Stimulated activated CD4-positive, alpha-beta T cell treated with anti-CD3 and anti-CD28 coated beads, Interleukin-12 subunit alpha, Interleukin-12 subunit beta, amount 100 ng/mL, for 48 hours (primary cell): ENCODE measurements at places on chromosomes 16 and 17.

- no peak for DNase-seq
Measured at GRCh38 chr17:40646791-40647623, 611 bp downstream of the SMARCE1 start.

GRCh38 chr17:50690887-50691549, 16.7 kb downstream of the ANKRD40 start:
- no peak for DNase-seq

GRCh38 chr16:86569701-86570447, 3.2 kb downstream of the FOXC2 start:
- DNase-seq: no peak

DNA sequence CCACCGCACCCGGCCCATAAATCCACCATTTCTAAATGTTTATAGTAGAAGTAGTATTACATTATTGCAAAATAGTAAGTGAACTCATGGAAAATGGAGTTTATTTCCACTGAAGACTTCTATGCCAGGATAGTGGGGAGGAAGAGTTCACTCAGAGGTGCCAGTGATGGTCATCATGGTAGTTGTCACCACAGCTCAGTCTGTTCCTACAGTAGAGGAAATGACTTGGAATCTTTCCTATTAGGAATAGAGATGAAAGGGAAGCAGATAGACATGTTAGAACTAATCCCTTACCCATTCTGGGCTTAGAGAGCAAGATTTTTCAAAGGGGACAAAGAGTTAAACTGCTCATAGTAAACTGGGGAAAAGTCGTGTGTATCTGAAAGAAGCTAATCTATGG, 20.1 kb downstream of the MRPL45 start:
- no peak for DNase-seq

- peak; percentile 47 for DNase-seq
Measured at GRCh38 chr16:1772362-1772907, at the start of gene EME2. Gene EME2 (plus strand): TSS chr16:1772810. CDS start chr16:1773228, 418 bp downstream.

DNA sequence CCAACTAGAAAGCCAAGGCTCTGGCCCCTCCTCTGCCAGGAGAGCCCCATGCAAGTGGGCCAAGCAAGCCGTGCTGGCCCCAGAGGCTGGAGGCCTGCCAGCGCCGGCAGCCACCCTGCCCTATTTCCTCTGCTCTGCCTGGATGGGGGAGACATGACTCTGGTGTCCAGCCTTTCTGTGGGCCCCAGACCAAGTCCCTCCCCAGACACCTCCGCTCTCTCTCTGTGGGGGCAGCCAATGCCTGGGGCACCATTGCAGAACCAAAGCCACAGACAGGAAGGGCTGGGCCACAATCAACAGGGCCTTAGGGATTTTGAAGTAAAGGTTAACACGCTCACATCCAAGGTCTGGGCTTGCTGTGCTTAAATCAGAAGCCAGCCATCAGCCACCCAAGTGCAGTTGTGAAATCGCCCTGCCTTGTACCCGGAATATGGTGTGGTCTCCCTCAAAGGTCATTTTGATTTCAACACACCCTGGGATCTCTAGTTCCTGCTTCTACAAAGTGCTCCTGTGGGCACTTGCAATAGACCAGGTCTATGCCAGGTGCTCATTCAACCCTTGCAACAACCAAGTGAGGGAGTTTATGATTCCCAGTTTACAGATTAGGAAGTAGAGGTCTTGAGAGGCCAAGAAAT, 63.5 kb upstream of the TEX2 start:
- no peak for DNase-seq

- no peak for DNase-seq
Measured at GRCh38 chr17:30808785-30809286, 15.7 kb downstream of the CRLF3 start.

GRCh38 chr17:61394630-61395408, 4.8 kb upstream of the TBX2 start:
- DNase-seq: no peak

GRCh38 chr16:31438414-31438813, 4.2 kb downstream of the ZNF843 start:
- DNase-seq: no peak

- no peak for DNase-seq
Measured at GRCh38 chr16:20938426-20938825, 37.9 kb downstream of the LYRM1 start.

DNA sequence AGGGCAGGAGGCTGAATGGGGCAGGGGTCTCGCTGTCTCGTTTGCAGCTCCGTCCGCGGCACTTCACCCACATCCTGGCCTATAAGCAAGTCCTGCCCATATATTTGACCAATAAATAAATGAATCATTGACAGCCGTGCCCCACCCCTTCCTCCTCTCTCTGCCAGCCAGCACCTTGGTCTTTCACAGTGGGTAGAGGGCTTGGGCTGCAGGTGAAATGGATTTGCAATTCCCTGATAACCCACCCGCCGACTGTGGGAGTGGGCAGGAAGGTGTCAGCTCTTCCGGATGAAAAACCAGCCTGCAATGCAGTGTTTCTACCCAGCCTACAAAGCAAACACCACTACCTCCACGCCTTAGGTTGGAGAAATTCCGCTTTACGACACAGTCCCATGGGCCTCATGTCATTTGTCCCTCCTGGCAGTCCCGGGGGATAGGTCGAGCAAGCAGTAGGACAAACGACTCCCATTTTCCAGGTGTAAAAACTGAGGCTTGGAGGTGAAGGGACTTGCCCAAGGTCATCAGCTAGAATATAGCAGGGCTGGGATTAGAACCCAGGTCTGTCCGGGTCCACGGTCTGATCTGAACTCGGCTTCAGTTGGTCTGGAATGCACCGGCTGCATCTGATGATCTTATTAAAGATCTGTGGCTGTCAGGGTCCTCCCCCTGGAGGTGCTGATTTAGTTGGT, 79.0 kb downstream of the ABCC1 start:
- no peak for DNase-seq

GRCh38 chr17:34764716-34765115, 185.3 kb downstream of the TMEM132E start:
- no peak for DNase-seq

DNA sequence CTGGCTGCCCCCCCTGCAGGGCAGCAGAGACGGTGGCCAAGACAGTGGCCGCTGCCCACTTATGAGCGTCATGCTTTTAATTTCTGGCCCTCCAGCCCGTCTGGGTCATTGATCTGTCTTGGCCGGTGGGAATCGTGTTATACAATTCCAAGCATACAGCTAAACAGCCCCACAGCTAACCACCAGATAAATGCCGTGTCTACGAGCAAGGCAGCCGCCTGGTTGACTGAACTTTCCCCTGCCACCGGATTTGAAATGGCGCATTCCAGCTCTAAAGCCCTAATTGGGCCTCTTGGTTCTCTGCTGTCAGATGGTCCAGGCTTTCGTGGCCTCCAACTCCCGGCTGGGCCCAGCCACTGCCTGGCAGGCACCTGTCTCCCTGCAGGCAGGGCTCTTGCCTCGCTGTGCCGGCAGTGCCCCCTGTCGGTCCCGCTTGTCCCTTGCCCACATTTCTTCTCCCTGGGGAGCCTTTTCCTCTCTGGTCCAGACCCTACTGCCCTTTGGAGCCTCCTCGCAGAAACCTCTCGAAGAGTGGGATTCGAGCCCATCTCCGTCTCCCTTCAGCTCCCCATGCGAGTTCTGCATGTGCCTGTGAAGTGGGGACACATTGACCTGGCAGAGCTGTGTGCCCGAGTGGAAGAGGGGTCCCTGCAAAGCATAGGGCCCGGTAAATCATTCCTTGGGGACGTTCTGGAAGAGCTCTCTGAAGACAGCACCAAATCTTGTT, 1.8 kb upstream of the RBFOX3 start:
- DNase-seq: peak; percentile 34

GRCh38 chr16:86261379-86261778, 248.9 kb upstream of the FOXF1 start:
- no peak for DNase-seq
